ENCODE measurements at places on chromosomes 6 and 20.

DNA sequence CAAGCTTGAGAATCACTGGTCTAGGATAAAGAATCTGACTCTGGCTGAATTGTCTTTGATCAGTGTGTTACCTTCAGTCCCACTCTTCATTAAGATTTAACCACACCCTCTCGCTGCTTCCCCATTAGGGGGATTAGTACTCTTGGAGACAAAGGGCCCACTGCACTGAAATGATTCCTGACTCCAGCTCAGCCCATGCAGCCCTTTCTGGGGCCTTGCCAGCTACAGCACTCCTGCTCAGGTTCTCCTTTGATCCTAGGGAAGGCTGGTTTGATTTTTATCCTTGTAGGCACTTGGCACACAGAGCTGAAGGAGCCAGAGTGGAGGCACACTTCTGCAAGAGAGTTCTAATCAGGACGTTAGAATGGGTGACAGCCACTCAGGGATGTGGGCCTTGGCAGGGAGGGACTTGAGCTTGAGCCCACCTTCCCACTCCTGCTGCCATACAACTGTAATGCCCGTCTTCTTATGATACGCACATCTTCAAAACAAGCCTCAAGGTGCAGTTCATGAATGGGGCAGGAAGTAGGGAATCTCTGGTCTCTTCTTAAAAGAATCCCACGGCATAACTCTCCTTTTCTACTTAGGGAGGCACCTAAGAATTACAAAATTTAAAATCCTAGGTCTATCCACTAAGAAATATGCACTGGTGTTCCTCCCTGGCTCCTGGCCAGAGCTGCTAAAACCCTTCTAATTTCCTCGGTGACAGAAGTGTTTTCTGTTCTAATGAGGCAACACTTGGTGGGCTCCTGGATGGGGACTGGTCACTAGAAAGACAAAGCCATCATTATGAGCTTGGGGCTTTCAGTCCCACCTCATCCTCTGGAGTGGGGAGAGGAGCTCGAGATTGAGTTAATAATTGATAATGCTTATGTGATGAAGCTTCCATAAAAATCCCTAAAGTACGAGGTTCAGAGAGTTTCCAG is 1.5 kb upstream of the SLA2 start:
- DNase-seq = no peak

DNA sequence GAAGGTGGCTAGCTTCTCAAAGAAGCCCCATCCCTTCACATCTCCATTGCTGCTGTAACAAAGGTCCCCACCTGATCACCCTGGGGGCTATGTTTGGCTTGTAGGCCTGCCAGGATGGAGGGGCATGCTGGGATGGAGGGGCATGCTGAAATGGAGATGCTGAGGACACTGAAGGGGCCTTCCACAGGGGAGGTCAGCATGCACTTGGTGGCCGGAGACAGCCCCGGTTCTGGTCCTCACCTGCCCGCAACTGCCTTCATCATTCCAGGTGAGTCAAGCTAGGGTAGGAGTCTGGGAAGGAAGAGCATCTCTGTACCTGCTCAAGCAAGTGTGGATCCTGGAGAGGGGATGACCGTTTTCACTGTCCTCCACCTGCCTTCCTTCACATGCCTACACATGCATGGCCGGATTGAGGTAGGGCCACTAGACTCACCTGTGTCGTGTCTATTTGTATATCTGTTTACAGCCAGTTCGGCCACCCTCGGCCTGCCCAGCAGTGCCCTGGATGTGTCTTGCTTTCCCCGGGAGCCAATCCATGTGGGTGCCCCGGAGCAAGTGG is 6.0 kb downstream of the L3MBTL1 start:
- no peak for DNase-seq

DNA sequence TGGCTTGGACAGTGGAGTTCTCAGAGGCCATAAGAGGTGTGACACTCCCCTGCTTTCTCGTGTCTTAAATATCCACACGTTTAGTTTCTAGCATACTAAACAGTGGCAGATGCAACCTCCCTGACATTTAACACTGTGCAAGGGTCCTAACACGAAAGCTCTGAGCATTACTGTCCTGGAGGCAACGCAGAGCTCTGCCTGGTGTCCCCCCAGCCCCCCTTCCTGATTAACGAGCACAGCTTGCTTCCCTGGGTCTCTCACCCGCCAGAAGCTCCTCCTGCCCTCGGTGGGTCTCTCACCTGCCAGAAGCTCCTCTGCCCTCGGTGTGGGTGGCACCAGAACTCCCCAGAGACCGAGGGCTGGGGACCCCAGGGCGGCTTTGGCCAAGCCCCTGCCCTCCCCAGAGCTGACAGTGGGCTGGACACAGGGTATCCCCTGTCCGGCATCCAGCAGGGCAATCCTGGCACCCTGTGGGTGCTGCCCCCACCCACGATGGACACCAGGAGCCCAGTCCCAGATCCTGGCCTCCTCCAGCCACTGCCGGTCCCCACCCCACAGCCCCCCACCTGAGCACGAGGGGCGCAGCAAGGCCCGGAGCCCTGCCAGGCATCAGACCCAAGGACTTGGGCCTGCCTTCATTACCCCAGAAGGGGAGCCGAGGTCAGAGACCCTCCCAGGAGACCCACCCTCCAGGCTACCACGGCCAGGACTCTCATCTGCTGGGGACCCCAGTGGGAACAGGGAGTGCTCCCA is 12.4 kb upstream of the KCNQ2 start:
- no peak for DNase-seq

GRCh38 chr20:753136-753535 is 15.2 kb downstream of the SLC52A3 start:
- no peak for DNase-seq

- no peak for DNase-seq
Measured at GRCh38 chr6:6709106-6709505, 120.6 kb downstream of the LY86 start.

GRCh38 chr6:154561750-154562149 is 51.3 kb upstream of the CNKSR3 start:
- no peak for DNase-seq

GRCh38 chr6:57312004-57312345 is 5.5 kb upstream of the PRIM2 start:
- no peak for DNase-seq

- DNase-seq = peak; percentile 31
Measured at GRCh38 chr6:4687989-4688947, 87.9 kb upstream of the CDYL start.

GRCh38 chr20:37990571-37991151 is 42.6 kb downstream of the TTI1 start:
- DNase-seq = peak; percentile 50

DNA sequence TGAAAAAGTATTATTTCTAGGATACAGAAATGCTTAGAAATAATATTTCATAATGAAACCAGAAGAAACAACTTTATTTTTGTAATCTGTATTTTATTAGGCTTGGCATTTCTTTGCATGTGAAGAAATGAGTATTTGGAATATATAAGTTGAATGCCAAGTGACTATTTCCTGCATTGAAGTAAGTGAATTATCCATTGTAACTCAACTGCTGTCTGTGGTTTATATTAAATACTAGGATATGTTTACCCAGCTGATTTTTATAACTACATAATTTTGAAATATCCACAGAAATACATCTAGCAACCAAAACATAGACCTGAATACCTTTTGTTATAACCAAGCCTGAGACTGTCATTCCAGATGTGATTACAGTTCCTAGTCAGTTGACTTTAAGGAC is 207.6 kb downstream of the THBS2 start:
- DNase-seq = no peak

DNA sequence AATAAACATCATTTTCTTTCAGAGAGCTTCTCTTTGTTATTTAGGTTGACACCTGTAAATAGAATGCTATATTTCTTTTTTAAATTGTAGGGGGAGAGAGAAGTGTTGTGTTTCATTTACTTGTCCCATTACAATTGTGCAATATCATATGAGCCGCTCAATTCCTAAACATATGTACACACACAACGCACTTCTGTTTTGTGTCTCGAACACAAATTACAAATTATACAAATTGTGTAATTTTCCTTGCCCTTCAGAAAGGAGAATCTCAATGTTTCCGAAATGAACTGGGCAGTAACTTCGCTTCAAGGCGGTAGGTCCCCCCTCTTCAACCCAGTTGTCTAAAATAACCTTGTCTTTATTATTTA is 2.6 kb upstream of the ABT1 start:
- DNase-seq = no peak

DNA sequence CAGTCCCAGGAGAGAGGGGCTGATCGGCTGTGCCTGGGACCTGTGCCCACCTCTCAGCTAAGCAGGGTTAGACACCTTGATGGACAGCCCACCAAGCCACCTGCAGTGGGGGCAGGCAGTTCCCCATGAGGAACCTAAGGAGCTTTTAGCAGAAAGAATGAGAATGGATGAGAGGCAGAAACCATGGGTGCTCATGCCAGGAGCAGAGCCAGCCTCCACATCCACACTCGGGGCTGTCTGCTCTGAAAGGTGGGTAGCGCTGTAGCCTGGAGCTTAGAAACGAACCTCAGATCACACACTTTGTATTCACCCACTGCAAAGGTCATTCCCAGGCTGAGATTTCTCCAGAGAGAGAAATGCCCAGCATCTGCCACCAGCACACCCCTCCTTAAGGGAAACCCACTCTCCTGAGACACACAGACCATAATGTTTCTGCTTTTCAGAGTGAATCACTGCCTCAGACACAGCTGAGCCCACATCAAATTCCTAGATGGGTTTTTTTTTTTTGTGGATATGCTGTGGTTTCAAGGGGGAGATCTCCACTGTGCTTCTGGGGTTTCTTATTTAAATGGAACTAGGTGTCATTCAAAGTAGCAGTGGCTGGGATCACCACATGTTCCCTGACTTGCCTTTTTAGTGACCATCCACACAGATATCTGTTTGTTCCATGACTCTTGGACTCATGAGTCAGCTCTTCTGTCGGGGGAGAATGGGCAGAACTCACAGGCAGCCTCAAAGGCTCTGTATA is 218.9 kb downstream of the EYA2 start:
- no peak for DNase-seq

DNA sequence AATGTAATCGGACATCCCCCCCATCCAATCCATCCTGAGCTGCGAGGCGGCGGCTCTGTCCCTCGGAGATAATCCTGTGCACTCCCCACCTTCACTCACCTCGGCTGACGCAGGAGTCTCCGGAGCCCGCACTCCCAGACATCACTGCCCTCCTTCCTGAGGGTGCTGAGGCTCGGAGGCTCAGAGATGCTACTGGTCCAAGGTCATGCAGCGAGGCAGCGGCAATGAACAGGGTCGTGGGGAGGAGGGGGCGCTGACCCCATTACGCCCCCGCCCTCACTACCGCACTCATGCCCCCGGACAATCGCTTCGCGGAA is 485 bp downstream of the ADISSP start:
- no peak for DNase-seq

- DNase-seq = no peak
Measured at GRCh38 chr20:63864545-63864977, 509 bp upstream of the TPD52L2 start.

- no peak for DNase-seq
Measured at GRCh38 chr6:2116496-2116895, 128.9 kb downstream of the GMDS start.

GRCh38 chr20:1437235-1437904 is 29.3 kb downstream of the NSFL1C start:
- no peak for DNase-seq

- no peak for DNase-seq
Measured at GRCh38 chr6:56961151-56961550, 6.2 kb downstream of the BEND6 start.

- peak; percentile 95 for DNase-seq
Measured at GRCh38 chr20:50724851-50725723, 6.3 kb upstream of the PARD6B start.

DNA sequence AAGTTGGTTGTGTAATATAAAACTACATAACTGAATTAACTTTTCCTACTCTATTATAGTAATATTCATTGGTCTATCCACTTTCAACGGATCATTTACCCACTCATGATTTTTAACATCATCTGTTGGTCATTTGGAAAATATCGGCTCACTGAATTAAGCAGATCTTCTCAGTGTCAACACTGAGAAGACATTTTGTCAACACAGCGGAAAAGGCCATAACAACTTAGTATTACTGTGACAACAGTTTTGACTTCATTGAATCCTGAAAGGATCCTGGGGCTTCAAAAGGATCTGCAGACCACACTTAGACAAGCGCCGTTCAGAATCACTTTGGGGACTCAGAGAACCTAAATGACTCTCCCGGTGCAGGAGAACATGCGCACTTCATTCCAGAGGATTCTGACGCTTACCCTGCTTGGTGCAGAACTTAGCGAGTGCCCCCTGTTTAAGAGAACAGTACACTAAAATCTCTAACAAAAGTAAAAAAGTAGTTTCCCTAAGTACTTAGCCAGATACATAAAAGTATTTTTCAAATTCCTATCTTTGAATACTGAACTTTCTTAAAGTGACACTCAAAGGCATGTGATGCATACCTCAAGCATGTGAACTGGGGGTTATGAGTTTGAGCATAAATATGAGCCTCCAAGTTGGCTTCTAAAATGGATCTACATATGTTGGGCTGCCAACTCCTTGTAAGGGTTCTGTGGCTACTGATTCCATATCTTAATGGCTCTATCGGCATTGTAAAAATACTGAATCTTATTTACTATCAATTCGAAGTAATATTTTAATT is 4.0 kb downstream of the ZBTB2 start:
- DNase-seq = peak; percentile 55

DNA sequence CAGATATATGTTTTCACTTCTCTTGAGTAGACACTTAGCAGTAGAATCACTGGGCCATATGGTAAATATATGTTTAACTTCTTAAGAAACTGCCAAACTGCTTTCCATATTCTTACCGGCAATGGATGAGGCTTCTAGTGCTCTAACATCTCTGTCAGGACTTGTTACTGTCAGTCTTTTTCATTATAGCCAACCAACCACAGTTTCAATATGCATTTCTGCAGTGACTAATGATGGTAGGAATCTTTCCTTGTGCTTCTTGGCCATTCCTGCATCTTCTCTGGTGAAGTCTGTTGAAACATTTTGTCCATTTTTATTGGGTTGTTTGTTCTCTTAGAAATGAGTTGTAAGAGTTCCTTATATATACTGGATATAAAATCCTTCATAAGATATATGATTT is 66.0 kb upstream of the SYNDIG1 start:
- DNase-seq = no peak

- DNase-seq = no peak
Measured at GRCh38 chr6:5706124-5707033, 300.3 kb downstream of the NRN1 start.

DNA sequence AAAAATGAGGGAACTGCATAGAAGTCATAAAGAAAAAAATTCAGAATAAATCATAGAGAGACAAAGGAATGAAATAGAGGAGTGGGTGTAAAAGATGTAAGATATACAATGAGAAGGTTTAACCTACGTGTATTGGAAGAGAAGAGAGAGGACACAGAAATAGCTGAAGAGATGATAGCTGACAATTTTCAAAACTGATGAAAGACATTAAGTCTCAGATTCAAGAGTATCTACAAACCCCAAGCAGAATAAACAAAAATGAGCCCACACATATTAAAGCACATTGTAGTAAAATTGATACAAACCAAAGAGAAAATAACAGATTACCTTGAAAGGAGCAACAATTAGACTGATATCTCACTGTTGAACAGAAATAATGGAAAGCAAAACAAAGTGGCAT is 143.3 kb upstream of the PRND start:
- DNase-seq = no peak

GRCh38 chr6:951399-952181 is 258.7 kb upstream of the EXOC2 start:
- DNase-seq = no peak

GRCh38 chr6:15580326-15580725 is 82.5 kb downstream of the DTNBP1 start:
- no peak for DNase-seq

- DNase-seq = no peak
Measured at GRCh38 chr6:29656798-29657197, at the start of gene MOG. TSS of gene MOG (plus strand) at chr6:29657092. CDS start at chr6:29657210, 118 bp downstream.
